ENCODE measurements at places on chromosomes 11 and 22. TPM values are rescaled to one million over a fixed set of nuclear protein-coding genes. Genes with fewer than 3 reads are reported as not detected.

RFPL1 gene
- not detected for total RNA-seq

MMP11 gene
- total RNA-seq = 5.9 TPM

MPPED2 gene
- total RNA-seq = 10.4 TPM

OR5T3 gene
- not detected for total RNA-seq

RIN1 gene
- total RNA-seq = 2.4 TPM

TPBGL gene
- total RNA-seq = 0.09 TPM

ANGPTL5 gene
- 1.3 TPM for total RNA-seq

All from heart right ventricle (tissue), 16 donors.